ENCODE measurements at places on chromosomes 4 and X.

- no peak for DNase-seq
Measured at GRCh38 chr4:41120297-41121217, 93.8 kb downstream of the APBB2 start.

DNA sequence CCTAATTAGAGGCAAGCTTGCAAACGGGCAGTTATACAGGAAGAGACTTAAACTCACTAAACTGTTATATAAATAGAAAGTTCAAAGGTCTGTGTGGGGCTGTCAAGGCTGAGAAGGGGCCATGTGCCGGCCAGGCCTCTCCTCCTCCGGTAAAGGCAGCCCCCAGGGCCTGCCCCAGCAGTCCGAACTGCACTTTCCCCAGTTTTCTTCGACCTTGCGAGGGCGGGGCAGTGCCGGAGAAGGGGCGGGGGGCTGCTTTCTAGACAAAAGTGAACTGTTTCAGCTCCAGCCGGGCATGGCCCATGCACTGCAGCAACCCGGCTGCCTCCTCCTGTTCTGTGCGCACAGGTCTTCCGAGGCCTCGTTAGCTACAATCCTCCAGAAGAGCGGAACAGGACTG lies 4.1 kb downstream of the AFF2 start:
- no peak for DNase-seq

GRCh38 chr4:98374643-98375042 lies 113.5 kb downstream of the RAP1GDS1 start:
- DNase-seq: no peak

DNA sequence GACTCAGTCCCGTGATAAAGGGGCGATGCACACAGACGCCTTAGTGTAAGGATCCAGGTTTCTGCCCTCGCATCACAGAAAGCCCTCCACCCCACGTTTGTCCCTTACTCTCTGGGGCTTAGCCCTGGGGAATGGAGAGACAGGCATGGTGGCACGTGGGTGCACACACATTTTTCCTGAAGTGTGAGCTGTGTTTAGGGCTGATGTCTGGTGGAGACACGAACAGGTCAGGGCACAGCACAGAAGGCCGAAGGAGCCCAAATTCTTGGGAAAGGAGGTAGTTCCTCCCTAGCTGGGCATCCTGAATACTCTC lies 84.3 kb upstream of the DHRSX start:
- no peak for DNase-seq

DNA sequence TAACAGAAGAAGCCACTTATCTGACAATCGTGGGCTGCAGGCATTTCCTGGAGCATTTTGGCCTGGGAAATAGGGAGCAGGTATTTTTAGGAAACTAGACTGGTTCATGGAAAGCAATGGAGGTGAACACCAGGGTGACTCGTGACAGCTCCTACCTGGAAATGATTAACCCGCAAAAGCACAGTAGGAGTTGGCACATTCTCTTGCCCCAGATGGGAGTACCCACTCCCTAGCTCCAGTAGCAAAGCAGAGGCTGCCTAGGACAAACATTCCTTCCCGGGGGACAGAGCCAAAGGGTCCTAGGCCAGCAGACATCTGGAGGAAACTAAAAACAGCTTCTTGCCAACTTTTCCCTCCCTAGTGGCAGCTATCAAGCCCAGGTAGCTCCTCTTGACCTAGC lies 29.0 kb downstream of the RTL5 start:
- no peak for DNase-seq

GRCh38 chrX:16714504-16714903 lies 2.0 kb upstream of the CTPS2 start:
- DNase-seq: no peak

DNA sequence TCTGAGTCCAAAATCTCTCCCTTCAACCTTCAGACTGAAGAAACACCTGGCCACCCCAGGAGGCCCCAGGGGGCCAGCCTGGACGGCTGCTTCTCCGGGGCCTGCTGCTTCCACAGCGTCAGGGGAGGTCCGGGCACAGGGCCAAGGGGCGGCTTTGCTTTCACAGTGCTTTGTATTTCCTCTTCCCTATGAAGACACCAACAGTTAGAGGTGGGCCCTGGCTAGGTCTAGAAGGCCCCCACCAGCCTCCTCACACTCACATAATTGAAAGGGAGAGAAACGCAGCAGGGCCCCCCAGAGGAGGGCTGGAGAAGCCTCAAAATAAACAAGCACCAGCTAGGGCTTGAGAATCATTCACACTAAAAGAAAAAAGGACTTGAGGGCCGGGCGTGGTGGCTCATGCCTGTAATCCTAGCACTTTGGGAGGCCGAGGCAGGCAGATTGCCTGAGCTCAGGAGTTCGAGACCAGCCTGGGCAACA lies 17.8 kb downstream of the SCD5 start:
- no peak for DNase-seq

- no peak for DNase-seq
Measured at GRCh38 chr4:108377021-108377420, 208.3 kb upstream of the LEF1 start.

GRCh38 chr4:157689476-157689875 lies 468.9 kb downstream of the GRIA2 start:
- no peak for DNase-seq

DNA sequence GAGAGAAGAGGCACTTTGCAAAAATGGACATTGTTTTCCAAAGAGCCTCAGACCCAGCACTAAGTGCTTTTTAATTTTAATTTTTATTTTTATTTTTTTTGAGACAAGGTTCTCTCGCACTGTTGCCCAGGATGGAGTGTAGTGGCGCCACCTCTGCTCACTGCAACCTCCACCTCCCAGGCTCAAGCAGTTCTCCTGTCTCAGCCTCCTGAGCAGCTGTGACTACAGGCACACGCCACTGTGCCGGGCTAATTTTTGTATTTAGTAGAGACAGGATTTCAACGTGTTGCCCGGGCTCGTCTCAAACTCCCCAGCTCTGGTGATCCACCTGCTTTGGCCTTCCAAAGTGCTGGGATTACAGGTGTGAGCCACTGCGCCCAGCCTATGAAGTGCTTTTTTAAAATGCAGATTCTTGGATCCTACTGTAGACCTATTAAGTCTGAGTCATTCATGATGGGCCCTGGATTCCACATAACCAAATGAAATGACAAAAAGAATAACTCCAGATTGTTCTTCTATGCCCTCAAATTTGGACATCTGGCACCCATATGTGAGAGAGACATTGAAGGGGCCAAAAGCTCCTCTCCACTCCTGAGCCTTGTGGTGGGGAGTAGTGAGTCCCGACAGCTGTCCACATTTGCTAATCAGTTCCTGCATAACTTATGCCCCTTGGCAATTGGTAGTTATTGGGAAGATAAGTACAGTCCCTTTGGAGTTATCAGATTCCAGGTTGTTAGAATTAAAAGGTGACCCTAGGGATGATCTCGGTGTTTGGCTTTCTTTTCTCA lies 3.6 kb downstream of the NOCT start:
- DNase-seq: no peak
